ENCODE measurements at places on chromosomes 12 and 14. TPM values are rescaled to one million over a fixed set of nuclear protein-coding genes. Genes with fewer than 3 reads are reported as not detected.
A peak's percentile ranks its signal among the peaks of the same experiment; 100 is the strongest.

ERP27 gene
- polyA plus RNA-seq, result 41.4 TPM

KLHL33 gene
- 0.50 TPM for polyA plus RNA-seq

GATC gene
- polyA plus RNA-seq, result 34.8 TPM

MYF5 gene
- not detected for polyA plus RNA-seq

SELPLG gene
- polyA plus RNA-seq, result 2.2 TPM

ISCU gene
- 125 TPM for polyA plus RNA-seq

MAP1LC3B2 gene
- 8.1 TPM for polyA plus RNA-seq

TMEM30B gene
- 16.4 TPM for polyA plus RNA-seq

ITGA5 gene
- polyA plus RNA-seq, result 46.5 TPM

ATN1 gene
- polyA plus RNA-seq, result 103 TPM

P2RX2 gene
- polyA plus RNA-seq, result 0.77 TPM

DNA sequence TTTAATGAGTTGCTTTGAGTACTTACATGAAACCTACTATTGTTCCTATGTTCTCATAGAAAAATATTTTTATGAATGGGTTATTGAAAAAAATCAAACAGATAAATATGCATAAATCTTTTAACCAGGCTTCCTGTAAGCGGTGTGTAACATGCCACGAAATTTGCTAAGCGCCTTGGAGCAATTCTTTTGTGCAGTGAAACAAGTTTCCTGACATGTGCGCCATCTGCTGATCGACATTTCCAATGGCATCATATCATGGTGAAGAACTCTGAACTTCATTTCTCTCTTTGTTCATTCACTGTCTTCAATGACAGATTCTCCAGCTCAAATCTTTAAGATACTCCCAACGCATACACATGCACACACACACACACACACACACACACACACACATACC, 145.6 kb upstream of the NAV3 start:
- DNase-seq, result peak; percentile 56

- DNase-seq, result no peak
Measured at GRCh38 chr12:81797100-81797499, 38.0 kb upstream of the PPFIA2 start.

DNA sequence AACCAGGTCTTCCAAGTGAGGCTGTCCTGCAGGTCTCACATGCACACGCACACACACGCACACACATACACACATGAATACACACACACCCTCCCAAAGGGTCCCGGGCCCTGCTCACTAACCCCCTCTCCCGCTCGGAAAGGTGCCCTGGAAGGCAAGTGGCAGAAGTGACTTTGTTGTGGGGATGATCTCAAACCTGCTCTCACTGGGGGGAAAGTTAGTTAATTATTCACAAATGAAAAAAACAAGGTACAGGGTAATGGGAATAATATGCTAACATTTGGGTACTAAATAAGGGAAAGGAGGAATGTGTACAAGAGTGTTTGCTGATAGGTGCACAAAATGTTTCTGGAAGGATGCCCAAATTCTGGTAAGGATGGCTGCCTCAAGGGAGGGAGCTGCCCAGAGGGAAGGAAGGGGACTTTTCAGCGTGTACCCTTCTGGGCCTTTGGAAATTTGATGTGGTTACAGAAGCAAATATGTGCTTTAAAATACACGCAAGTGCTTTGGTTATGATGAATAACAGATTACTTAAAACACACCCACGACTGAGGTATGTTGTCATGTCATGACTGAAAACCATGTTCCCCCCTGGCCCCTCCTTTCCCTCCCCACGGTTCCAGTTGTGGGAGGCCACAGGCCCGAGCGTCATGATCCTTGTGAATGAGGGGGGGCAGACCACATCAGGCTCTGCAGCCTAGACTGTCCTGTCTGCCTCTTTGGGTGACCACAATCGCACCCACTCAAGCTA, 43.3 kb upstream of the PLEKHG6 start:
- no peak for DNase-seq

- no peak for DNase-seq
Measured at GRCh38 chr12:113515082-113515856, 43.6 kb upstream of the LHX5 start.

- no peak for DNase-seq
Measured at GRCh38 chr12:123446333-123446713, 9.8 kb upstream of the RILPL2 start.

GRCh38 chr14:37824939-37825712, 229.7 kb downstream of the TTC6 start:
- no peak for DNase-seq

GRCh38 chr12:89450907-89451306, 73.7 kb downstream of the GALNT4 start:
- no peak for DNase-seq

DNA sequence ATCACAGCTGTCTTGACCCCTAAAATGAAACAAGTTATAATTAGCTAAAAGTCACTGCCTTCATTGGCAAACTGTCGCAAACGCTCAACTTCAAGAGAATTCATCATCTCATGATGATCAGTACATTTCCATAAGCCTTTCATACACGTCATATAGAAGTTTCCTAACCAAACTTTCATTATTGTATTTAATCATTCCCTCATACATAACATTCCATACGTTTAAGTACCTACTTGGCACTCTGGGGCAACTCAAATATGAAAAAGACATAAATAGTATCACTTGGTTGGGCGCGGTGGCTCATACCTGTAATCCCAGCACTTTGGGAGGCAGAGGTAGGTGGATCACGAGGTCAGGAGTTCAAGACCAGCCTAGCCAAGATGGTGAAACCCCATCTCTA, 12.4 kb upstream of the PPP2R5E start:
- DNase-seq, result no peak

DNA sequence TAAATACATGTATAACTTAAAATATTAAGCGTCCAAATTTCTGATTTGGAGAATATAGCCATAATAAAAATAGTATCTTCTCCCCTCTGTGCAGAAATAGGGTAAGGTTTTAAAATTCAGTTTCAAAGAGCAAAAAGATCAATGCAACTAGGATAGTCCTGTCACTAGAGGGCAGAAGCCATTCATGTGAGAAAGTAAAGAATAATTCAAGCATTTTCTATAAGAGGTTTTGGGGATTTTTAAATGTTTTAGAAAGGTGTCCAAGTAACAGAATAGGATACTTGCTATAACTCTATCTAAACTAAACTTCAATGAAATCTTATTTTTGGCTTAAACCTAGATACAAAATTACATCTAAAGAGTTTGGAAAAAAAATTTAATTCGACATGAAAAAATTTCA, 50.3 kb downstream of the ADAMTS20 start:
- no peak for DNase-seq

DNA sequence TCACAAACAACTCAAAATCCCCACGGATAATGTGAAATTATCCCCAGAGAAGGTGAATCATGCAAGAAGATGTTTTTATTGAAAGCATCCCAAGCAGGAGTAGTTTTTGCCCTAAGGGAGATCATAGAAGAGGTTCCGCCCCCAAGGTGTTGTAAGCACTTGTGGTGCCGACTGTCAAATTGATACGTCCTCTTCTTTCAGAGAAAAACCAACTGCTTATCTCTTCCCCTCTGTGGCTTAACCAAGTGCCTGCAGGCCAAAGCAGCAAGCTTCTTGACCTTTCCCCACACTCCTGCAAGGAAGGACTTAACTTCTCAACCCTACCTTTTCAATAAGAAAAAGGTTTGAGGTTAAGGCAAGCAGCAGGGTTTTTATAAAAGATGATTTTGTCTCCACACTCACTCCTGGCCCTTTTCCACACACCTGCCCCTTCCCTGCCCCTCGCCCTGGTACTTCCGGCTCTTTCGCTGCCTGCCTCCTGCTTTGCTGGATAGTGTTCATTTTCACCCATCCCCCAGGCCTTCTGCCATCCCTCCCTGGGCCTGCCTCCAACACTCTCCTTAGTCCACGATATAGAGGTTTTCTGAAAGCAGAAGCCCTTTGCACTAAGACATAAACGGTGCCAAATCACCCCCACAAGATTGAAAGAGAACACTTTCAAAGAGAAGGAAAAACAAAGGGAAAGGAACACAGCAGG, 114.5 kb downstream of the EGLN3 start:
- DNase-seq, result no peak

DNA sequence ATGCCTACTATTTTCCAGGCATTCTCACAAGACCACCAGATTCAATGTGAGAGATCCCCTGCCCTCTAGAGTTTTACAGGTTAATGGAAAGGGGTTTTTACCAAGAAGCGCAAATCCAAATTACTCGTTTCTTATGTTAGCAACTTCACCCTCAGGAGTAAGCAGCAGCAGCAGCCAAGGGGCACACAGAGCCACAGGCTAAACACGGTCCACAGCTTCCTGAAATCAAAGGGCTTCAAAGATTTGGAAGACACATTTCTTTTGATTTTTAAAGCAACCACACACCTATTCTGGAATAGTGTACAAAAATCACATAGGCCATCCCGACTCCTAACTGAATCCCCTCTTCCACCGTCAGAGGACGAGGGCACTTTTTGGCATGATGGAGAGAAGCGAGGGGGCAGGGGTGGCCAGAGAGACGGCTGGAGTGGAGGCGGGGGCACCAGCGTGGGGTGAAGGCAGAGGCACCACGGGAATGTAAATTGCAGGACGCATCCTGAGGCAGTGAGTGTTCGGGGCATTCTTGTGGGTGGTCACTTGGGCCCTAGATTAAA, 107.0 kb downstream of the ARF6 start:
- DNase-seq, result no peak

DNA sequence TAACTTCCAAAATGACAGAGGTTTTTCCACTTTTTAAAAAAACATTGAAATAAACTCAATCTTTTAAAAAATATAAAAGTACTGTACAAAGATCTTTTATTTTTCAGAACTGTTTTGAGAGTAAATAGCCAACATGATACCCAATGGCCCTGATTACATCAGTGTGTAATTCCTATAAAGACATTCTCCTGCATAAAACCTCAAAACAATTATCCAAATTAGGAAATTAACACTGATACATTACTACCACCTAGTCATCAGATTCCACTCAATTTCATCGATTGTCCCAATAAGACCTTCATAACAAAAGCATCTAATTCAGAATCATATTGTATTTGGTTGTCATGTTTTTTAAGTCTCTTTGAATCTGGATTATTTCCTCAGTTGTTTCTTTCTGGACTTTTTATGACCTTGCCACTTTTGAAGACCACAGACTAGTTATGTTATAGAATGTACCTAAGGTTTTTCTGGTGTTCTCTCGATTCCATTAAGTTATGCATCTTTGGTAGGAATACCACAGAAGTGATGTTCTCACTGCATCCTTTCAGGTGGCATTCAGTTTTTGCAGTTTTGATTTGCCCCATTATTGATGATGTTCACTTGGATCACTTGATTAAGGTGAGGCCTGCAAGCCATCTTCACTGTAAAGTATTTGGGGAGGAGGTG, 4.0 kb upstream of the YEATS4 start:
- DNase-seq, result no peak

- no peak for DNase-seq
Measured at GRCh38 chr14:92489394-92490238, 24.0 kb upstream of the RIN3 start.

- DNase-seq, result no peak
Measured at GRCh38 chr14:76669770-76670169, 91.5 kb upstream of the VASH1 start.

- no peak for DNase-seq
Measured at GRCh38 chr12:9948606-9949296, 16.6 kb upstream of the CLEC2A start.

DNA sequence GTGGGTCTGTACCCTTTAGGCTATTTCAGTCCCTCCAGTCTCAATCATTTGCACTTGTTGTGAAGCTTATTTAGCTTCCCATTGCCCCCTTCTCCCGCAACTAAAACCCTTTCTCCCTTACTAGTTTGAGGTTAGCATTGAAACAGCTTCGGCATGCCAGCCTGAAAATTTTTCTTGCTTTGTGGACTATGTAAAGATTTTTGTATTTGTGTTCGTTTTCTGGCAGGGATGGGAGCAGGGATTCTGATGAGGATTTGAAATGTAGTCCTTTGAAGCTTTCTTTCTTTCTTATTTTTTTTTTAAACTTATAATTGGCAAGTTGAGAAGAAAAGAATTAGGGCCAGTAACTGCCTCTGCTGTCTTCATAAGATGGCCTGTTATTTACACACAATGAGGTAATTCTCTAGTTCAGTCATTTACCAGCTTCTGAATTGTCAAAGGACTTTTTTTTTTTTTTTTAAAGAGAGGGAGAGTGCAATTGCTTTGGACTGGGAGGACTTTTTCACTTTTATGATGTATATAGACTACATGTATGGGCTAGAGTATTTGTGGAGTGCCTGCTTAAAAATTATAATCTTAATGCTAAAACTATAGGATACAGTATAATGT, 29.0 kb downstream of the PALS1 start:
- no peak for DNase-seq

- DNase-seq, result no peak
Measured at GRCh38 chr14:54643696-54644176, 76.8 kb downstream of the SAMD4A start.
